ENCODE measurements at places on chromosomes 5 and 9. TPM values are rescaled to one million over a fixed set of nuclear protein-coding genes. Genes with fewer than 3 reads are reported as not detected.
A peak's percentile ranks its signal among the peaks of the same experiment; 100 is the strongest.

- no peak for DNase-seq
Observed at GRCh38 chr5:51977014-51977413, 593.8 kb downstream of the ISL1 start.

DNA sequence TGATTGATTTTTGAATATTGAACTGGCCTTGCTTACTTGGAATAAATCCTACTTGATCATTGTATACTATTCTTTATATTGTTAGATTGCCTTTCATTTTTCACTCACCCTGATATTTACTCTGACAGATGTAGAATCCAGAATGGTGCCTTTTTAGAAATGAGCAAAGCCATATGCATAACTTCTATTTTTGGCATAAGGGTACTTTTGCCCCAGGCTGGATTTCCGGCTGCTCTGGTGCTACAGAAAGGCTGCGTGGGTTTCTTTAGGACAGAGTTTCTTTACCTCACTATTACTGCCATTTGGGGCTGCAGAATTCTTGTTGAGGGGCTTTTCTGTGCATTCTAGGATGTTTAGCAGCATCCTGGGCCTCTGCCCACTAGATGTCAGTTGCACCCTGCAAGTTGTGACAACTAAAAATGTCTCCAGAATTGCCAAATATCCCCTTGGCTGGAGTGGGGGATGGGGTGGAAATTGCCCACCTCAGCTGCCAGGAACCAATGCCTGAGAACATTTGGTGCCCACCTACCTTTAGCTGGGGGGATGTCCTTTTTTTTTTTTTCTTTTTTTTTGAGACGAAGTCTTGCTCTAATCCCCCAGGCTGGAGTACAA is 50.1 kb downstream of the SLC36A1 start:
- no peak for DNase-seq

GRCh38 chr9:88533951-88534455 is 975 bp upstream of the NXNL2 start:
- DNase-seq = no peak

DNA sequence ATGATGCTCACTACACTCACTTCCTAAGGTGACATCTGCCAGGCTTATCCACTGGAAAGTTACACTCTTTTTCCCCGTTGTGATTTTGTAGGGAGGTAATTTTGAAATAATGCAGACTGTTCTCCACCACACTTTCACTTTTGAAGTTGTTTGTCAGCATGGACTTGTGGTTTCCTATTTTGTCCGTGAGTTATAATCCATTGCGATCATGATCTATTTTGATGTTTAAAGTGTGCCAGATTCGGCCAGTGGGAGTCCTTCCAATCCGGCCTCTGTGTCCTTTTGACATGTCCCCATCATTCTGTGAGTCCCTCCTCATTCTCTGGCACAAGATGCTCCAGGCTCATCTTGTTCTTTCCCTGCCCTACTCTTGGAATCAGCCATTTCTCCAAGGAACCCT is 211.3 kb upstream of the KLF4 start:
- no peak for DNase-seq

DNA sequence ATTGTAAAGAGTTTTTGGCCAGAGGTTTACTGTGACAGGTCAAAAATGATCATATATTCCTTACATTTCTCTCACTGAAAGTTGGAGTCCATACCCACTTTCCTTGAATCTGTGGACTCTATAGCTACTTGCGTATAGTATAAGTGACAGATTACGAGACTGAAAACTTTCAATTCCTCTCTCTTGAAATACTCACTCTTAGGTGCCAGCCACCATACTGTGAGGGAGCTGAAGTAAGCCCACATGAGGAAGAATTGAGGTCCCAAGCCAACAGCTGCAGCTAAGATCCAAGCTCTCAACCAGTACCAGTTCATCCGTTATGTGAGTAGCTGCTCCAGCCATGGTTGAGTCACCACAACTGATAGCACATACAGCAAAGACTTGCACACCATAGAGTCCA is 128.1 kb upstream of the FAM174A start:
- no peak for DNase-seq

DNA sequence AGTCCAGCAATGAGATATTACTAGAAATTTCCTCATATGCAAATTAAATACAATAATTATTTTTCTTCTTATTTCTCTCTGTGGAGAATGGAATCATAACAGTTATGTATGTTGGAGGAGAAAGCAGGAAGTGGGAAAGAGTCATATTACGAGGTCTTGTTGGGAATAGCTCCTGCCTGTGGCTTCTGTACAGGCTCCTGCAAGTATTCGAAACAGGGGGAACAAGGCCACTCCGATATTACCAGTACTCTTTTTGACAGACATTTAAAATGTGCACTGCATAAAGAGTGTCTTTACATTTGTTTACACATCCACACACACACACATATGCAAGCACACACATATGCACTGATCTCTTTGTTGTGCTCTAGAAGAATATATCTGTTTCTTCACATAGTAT is 812.0 kb upstream of the ZNF608 start:
- DNase-seq = no peak

DNA sequence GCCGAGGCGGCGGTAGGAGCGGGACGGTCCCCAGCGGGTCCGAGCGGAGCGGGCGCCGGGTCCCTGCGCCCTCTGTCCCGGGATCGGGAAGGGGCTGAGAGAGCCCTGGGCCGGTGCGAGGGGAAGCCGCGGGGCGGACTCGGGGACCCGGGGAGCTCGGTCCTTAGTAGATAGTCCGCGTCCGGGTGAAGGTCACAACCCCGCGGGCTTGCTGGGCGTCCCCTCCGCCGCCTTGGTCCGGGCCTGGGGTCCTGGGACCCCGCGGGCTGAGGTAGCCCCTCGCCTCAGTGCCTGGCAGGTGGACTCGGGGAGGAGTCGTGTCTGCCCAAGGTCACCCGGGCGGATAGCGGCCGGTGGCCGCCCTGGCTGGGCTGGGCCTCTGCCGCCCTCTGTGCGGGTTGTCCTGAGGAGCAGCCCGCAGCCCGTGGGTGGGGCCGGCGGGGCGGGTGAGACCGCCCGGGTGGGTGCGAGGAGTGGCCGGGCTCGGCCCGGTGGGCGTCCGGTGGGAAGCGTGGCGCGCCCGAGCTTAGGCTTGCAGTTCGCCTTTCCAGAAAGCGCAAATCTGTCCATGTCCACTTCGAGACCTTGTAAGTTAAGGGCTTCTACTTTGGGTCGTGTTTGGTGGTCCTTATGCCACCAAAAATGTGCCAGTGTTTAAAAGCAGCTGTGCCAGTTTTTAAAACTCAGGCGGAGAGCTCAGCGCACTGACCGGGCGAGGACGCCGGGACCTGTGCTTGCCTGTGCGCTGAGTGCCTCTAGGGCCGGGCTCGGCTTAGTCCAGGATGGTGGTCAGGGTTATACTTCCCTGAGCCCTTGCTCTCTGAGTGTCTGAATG is 554 bp downstream of the SDHA start:
- peak; percentile 90 for DNase-seq

PRLR gene
- total RNA-seq = 2.4 TPM

NOTCH1 gene
- 89.5 TPM for total RNA-seq

LEAP2 gene
- 1.2 TPM for total RNA-seq

ANKRD34B gene
- total RNA-seq = 0.10 TPM

PCDHA4 gene
- total RNA-seq = 0.32 TPM

All from mesenteric fat pad (tissue), 1 donor.